ENCODE measurements at places on chromosomes 3 and 15. TPM values are rescaled to one million over a fixed set of nuclear protein-coding genes. Genes with fewer than 3 reads are reported as not detected.

The MASP1 gene
- 1.2 TPM for total RNA-seq

The EEF1AKMT4 gene
- total RNA-seq = 15.2 TPM

The CHRM5 gene
- total RNA-seq = not detected

The SERINC4 gene
- 0.38 TPM for total RNA-seq

The UNC13C gene
- total RNA-seq = 0.03 TPM

The POLQ gene
- 9.4 TPM for total RNA-seq

DNA sequence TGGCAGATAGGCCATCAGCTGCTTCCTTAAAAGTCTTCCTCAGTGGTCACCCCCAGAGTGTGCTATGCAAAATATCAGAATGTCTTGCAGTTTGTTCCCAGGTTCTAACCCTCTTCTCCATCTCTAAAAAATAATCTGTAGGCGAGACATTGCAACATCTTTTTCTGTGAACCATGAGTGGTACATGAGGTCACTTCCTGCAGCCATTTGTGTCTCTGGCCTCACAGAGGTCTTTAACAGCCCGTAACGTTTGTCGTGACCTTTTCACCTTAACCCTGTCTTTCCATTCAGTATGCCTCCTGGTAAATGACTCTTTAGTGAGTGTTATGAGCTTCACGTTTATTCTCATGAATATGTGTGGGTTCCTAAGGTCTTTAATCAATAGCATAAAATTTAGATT lies 145.4 kb downstream of the KLHL25 start:
- no peak for DNase-seq

DNA sequence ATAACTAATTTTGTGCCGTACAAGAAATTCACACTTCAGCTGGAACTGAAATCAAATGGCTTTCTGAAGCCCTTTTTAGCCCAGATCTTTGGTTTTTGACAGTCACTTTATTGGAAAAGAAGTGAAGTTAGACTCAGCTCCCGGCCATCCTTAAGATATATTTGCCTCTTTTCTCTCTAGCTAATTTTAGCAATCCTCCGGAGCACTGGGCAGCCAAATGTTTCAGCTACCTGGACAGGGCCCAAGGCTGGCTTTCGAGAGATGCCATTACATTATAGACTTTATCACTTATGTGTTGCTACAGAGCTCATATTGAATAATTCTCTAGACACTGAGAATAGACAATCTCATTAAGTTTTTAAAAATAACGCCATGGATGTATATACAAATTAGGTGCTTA lies 28.5 kb upstream of the RPL39L start:
- DNase-seq = no peak

GRCh38 chr15:96170979-96171739 lies 159.3 kb upstream of the NR2F2 start:
- no peak for DNase-seq

GRCh38 chr3:8450618-8451017 lies 51.0 kb upstream of the LMCD1 start:
- no peak for DNase-seq

DNA sequence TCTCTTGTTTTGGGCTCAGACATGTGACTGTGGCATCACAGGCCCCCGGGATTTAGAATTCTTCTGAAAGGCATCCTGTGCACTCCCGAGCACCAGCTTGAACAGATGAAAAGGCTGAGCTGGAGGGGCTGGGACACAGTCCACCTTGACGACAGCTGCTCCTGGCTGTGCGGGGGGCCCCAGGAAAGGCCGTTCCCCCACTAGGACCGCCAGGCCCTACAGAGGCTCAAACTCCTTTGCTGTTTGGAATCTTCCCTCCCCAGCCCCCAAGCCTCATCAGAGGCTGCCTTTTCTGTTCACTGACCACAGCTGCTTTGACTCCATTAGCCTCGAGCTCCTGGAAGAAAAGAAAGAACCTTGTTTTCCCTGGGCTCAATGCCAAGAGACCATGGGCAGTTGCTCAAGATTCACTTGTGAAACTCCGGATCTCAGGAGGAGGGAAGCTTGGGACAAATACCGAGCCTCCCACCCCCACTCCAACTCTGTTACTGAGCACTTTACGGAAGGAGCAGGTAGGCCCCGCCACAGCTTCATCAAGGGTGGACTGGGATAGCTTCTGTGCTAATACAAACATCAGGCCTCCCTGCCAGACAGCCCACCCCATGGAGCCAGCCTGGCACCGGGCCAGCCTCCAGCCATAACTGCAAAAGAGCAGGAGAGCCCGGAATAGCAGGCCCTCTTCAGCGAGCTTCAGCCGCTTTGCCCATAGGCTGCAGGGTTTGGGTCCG lies 15.7 kb downstream of the CIDEC start:
- DNase-seq = no peak

DNA sequence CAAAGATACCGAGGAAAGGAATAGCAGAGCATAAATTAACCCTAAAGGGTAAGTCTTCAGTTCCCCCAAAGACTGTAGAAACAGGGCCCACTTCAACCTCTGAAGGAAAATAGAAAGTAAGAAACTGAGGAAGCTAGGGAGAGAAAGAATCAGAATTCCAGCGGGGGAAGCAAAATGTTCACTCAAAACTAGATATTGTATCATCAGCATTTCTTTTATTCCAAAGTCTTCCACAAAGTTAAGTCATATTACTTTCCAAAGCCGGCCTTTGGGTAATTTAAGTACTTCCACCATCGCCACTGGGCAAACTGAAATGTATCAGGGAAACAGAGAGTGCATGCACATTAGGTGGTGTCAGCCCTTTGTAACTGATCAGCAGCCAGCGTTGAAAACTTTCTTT lies 88.3 kb downstream of the RSL24D1 start:
- DNase-seq = no peak

DNA sequence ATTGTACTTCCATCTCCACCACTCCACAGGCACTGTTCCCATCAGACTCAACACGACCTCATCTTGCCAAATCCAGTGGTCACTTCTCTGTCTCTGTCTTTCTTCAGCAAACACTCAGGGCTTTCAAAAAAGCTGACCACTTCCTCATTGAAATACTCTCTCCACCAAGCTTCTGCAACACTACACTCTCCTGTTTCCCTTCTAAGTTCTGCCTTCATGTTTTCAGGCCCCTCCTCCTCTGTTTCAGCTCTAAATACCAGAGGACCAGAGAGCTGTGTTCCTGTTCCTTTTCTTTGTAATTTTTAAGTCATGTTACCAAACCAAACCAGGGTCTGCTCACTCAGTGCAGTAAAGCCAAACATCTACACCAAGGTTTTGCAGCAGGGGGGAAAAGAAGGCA lies 33.8 kb upstream of the ACP3 start:
- DNase-seq = peak; percentile 41

DNA sequence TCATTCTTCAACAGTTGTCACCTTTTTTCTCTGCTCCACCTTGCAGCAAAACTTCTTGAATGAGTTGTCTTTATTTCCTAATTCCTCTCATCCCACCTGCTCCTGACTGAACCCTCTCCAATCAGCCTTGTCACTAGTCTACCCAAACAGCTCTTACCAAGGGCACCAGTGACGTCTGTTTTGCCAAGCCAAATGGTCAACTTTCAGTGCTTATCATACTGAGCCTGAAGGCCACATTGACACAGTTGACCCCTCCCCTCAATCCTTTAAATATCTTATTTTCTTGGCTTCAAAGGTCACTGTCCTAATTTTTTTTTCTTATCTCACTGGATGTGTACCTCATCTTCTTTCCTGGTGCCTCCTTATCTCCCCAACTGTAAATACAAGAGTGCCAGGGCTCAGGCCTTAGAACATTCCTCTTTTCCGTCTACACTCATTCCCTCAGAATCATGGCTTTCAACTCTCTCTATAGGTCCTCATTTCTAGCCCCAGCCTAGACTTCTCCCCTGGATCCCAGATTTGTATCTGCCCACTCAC lies 43.2 kb downstream of the CMTM8 start:
- DNase-seq = no peak

DNA sequence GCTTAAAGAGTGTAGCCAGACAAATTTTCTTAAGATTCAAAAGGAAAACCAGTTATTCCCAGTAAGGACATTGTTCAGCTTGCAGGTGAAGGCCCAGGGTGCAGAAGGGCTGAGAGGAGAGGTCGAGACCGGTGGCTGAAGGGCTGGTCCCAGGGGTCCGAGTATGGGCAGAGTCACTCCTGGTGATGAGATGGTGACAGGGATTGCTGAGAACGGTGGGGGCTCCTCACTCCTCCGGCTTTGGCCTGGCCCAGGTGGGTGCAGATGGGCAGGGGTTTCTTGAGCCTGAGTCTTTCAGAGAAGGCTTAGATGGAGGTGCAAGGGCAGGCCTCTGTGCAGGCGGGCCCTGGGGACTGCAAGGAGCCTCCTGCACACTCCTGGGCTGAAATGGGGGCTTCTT lies 56.2 kb downstream of the ZNF445 start:
- no peak for DNase-seq

GRCh38 chr3:141669434-141669833 lies 68.7 kb upstream of the RNF7 start:
- DNase-seq = no peak

- DNase-seq = no peak
Observed at GRCh38 chr3:113165841-113166240, 45.5 kb upstream of the BOC start.

GRCh38 chr15:89444241-89445225 lies 51.9 kb downstream of the RHCG start:
- peak; percentile 87 for DNase-seq

GRCh38 chr3:48926425-48927392 lies 8.1 kb downstream of the ARIH2 start:
- no peak for DNase-seq

GRCh38 chr3:188179006-188179966 lies 25.3 kb downstream of the LPP start:
- DNase-seq = no peak

- no peak for DNase-seq
Observed at GRCh38 chr3:15453991-15454625, 26.7 kb downstream of the EAF1 start.

DNA sequence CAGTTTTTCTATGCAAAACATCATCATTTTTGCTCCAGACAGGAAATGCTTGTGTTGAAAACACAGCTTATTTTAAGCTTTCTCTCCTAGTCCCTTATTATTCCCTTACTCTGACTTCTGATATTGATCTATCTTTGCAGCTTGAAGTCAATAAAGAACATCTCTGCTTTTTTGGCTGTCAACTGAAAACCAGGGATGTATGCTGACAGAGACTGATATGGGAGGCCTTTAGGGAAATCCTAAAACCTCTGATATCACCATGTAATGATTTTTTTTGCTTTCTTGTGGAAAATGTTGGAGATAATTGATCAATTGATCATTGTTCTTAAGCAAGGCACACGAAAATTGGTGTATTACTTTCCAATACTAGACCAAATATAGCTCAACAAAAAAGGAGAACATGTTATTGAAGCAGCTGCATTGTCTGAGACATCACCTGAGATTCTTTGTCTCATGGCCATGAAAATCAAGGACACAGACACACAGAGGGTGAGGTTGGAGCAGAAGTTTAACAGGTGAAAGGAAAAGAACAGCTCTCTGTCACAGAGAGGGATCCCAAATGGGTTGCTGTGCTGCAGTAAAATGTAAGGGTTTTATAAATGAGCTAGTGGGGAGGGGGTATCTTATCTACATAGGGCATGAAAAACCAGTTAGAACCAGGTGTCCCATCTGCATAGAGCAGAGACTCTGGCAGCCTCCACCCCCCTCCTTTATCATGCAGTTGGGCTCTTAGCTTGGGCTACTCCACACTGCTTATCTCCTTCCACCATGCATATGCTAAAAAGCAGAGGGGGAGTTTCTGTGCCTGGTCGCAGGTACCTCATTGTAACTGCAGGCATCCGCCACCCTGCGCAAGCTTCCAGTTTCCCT lies 17.0 kb upstream of the SENP7 start:
- DNase-seq = peak; percentile 66

- DNase-seq = no peak
Observed at GRCh38 chr15:35595656-35596055, 49.7 kb upstream of the DPH6 start.

DNA sequence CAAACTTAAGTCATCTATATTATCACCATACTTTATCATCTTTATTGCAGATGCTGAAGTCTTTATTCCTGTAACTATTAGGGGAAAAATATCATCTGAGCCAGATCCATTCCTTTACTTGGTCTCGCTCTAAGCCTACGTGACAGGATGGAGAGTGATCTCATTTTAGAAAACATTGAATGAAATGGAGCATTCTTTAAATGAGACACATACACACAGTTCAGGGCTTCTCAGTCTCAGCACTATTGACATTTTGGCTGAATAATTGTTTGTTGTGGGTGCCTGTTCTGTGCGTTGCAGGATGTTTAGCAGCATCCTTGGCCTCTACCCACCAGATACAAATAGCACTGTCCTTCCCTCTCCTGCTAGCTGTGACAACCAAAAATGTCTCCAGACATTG lies 36.2 kb upstream of the PROK2 start:
- no peak for DNase-seq

DNA sequence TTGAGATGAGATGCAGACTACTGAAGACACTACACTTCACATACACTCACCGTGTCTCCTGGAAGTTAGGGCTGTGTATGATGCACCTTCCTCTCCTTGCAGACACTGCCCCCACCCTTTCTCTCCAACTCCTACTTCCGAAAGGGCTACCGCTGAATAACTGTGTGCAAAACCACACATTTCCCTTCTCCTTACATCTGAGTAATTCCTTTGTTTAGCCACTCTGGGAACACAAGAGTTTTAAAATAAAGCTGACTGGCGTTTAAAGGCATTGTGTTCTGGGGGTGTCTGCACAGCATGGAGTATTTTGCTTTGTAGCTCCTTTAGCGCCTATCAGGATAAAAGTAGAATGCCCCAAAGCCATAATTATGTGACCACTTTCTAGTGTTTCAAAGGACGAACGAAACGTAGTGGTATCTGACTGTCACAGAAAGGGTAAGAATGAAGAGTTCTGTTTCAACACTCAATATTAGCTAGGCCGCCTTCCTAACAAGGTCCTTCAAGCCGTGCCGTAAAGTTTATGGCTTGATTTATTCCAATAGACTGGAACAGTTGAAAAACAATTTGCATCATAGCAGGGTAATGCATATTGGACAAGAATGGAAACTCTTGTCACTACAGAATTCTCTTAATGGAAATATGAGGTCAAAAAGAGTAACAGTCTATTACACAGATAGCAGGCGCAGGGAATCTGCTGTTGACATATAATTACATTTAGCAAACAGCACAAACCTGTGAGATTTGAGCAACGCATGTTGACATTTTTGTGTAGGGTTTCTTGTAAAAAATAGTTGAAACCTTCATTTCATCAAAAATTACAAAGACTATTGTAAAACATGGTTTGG lies 619.9 kb downstream of the FOXP1 start:
- DNase-seq = no peak
